ENCODE measurements at places on chromosomes 5 and 9.

DNA sequence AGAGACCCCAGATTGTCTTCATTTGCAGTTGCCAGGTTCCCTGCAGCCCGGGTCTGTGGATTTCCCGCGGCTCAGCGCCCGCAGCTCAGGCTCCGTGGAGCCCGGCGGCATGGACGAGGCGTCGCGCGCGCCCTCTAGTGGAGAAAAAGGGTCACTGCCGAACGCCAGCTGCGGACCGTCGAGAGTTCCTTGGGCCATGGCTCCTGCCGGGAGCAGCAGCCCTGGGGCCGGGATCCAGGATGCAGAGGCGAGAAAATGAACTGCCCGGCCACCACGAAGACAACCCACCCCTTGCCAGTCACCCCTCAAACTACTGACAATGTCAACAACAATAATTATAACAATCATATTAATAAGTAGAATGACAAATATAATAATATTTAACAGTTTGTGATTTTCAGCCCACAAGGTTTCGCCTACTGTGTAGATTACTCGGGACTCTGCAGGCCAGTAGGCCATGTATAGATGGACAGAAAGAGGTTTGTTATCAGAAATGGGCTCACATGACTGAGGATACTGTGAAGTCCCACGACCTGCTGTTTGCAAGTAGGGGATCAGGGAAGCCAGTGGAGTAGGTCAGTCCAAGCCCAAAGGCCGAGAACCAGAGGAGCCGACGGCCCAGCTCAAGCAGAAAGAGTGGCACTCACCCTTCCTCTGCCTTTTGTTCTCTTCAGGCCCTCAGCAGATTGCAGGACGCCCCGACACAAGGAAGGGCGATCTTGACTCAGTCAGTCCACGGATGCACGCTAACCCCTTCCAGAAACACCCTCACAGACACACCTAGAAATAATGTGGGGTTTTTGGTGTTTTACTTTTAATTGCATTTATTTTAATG, 43.1 kb downstream of the BOD1 start:
- DNase-seq = peak; percentile 92

- no peak for DNase-seq
These were observed 9.2 kb downstream of the ENC1 start for GRCh38 chr5:74631081-74631953.

- DNase-seq = no peak
These were observed 668.4 kb upstream of the CDH9 start for GRCh38 chr5:27706832-27707231.

- DNase-seq = peak; percentile 73
These were observed 65.0 kb downstream of the PRRT1B start for GRCh38 chr9:131610231-131610761.

- DNase-seq = peak; percentile 38
These were observed 77.1 kb downstream of the GOLPH3 start for GRCh38 chr5:32096891-32097595.

DNA sequence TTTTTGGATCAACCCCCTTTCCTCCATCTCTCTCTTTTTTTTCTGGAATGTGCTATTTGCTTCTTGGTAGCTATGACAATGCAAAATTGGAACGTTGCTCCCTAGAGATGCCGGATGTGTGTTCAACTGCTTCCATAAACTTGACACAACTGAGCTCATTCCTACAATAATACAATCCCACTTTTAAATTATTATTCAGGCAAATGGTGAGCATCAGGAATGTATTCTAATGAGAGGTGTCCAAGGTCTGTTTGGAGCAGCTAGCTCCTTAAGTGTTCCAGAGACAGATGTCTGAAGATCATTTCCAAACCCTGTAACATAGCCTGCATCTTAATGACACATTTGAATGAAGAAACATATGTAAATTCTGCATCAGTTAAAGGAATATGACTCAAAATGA, 518.4 kb downstream of the TAF11L14 start:
- DNase-seq = no peak

GRCh38 chr9:94921656-94922055, 195.2 kb downstream of the AOPEP start:
- DNase-seq = no peak

- DNase-seq = peak; percentile 91
These were observed 297.7 kb downstream of the MSX2 start for GRCh38 chr5:175021841-175022625.

- DNase-seq = no peak
These were observed 6.2 kb downstream of the ZBED3 start for GRCh38 chr5:77080905-77081304.

DNA sequence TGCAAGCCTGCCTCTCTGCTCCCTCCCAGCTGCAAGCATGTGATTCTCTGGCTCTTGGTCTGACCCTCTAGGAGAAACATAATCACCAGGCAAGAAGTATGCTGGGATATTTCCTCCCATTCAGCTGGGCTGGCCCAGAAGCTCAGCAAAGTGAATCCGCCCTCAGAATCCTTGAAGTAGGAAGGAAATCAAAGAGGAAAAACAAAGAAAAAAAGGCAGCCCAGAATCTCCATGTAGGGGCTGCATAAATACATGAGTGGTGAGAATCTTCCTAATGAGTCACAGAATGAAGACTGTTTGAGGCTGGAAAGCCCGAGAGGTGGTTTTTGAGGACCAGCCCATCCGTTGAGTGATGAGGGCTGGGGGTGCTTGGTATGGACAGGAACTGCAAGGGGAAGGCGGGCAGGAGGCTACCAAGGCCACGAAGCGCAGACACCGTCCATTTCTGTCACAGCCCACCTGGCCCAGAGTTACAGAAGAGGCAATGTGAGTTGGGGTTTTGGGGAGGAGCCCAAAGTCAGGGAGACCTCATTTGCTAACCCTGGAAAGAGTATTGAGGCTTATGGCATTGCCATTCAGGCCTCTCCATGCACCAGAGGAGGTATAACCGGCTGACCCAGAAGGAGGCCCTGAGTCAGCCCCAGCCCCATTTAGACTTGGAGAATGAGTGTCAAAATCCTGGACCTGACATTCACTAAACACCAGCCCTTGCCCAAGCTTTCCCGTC, 33.4 kb upstream of the TGFBR1 start:
- peak; percentile 17 for DNase-seq

- peak; percentile 94 for DNase-seq
These were observed 1.5 kb downstream of the RNF145 start for GRCh38 chr5:159207686-159208513.

- DNase-seq = no peak
These were observed 24.4 kb upstream of the SCAMP1 start for GRCh38 chr5:78335976-78336375.

DNA sequence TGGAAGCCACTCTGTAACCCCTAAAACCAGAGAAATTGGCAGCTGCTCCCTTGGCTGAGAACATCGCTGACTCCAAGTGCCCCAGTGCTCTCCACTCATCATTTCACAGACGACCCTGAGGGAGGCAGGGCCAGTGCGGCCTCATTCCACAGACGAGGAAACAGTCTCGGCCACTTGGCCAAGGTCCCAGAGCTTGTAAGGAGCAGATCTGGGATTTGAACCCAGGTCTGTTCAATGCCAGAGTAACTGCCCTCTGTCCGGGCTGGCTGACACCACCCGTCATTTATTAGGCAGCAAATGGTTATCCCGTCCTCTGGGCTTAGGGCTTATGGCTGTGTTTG, 19.9 kb upstream of the IER5L start:
- no peak for DNase-seq

- no peak for DNase-seq
These were observed 11.2 kb upstream of the NFIB start for GRCh38 chr9:14325147-14325546.

DNA sequence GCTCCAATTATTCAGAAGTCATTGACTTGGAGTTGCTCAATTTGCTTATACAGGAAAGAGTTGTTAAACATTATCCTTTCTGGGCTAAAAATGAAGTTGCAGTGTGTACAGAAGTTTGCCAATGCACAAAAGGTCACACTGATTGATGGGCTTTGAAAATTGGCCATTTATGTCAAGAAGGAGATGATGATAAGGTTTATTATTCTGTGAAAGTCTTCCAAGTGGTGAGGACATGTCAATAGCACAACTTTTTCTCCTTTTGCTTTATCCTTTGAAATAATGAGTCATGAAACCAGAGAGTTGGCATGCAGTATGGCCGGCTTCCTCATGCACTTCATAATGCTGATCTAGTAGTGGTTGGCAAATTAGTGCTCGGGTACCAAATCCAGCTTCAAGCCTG, 848.5 kb upstream of the WWC1 start:
- no peak for DNase-seq

DNA sequence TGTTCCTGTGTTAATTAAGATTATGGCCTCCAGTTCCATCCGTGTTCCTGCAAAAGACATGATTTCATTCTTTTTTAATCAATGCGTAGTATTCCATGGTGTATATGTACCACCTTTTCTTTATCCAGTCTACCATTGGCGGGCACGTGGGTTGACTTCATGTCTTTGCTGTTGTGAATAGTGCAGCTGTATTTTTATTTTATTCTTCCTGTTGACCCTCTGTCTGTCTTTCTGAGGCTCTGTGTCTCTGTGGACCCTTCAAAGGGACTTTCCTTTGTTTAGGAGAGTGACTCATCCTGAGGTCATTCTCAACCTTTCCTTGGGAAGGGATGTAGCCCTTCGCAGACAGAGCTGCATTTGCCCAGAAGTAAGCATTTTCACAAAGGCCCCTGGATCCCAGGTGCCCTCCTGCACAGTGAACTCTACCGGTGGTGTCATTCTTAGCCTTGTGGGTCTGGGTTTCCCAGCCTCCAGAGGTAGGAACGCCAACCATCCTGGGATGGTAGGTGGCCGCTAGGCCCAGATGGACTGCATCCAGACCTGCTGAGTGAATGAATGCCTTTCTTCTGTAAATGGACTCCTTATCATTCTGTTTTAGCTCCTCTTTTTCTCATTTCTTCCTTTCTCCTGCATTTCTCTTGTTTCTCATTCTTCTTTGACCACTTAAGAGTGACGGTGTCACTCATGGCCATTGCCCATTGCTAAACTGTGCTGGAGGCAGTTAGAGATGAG, 22.4 kb downstream of the TRIO start:
- no peak for DNase-seq
